T-helper 22 cell (primary cell): ENCODE measurements at places on chromosomes 4 and X.
A peak's percentile ranks its signal among the peaks of the same experiment; 100 is the strongest.

DNA sequence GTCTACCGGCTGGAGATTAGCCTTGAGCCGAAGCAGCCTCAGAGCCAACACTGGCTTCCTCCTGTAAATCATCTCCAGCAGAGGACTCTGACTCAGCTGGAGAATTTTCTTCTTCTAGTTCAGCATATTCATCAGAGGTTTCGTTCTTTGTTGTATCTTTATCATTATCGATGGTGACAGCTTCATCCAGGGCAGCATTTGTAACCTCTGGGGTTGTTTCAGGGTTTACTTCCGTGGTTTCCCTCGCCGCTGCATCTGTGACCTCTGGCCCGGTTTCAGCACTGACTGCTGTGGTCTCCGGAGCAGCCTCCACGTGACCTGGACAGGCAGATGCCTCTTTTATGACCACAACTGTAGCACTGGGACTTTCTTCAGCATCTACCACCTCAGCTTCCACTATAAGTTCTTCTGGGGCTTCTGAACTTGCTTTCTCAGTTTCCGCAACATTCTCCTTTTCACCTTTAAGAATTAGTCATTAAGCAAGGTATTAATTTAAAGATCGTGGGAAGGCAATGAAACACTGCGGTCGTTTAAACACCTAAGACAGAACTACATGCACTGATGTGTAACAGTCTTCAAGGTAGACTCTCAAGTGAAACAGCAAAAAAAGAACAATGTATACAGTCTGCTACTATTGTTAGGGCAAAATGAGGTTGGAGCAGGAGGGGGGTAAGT is 13.3 kb downstream of the MGARP start:
- DNase-seq = peak; percentile 65

DNA sequence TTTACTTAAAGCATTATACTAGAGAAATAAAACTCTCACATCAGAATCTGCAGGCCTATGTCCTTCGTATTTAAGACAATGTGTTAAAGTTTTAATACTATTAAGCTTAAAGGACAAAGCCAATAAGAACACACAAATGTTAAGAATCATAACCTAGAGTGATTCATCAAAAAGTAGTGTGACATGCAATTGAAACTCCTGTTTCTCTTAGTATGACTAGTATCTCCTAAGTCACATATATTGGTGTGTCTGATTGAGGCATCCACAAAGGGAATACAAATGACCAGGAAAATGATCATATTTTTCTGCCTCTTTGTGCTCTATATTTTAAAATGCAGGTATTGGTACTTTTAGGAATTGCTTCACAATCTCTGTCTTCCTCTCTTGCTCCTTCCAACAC is 23.8 kb downstream of the GPRASP3 start:
- no peak for DNase-seq

DNA sequence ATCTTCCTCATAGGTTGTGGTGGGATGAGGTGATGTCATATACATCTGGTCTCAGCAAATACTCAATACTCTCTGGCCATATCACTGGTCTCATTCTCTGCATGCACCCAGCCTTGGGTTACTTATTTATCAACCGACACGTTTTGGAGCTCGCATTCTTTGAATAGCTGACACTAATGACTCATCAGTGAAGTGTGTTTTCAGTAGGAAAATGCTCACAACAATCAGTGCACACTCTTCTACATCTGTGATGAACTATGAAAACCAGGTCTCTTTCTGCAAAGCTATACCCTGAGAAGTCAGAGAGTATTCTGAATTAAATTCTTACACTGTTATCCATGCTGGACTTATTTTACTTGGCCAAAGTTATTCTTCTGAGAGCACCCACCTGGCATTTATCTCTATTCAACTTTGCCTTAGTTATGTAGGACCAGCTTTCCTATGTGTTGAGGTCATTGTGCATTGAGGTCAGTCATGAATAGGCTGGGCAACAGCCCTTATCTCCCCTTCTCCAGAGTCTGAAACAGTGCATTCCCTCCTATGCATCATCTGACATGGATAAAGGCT is 58.7 kb upstream of the DHX15 start:
- DNase-seq = no peak

GRCh38 chr4:25172961-25173915 is 13.0 kb upstream of the SEPSECS start:
- DNase-seq = no peak

DNA sequence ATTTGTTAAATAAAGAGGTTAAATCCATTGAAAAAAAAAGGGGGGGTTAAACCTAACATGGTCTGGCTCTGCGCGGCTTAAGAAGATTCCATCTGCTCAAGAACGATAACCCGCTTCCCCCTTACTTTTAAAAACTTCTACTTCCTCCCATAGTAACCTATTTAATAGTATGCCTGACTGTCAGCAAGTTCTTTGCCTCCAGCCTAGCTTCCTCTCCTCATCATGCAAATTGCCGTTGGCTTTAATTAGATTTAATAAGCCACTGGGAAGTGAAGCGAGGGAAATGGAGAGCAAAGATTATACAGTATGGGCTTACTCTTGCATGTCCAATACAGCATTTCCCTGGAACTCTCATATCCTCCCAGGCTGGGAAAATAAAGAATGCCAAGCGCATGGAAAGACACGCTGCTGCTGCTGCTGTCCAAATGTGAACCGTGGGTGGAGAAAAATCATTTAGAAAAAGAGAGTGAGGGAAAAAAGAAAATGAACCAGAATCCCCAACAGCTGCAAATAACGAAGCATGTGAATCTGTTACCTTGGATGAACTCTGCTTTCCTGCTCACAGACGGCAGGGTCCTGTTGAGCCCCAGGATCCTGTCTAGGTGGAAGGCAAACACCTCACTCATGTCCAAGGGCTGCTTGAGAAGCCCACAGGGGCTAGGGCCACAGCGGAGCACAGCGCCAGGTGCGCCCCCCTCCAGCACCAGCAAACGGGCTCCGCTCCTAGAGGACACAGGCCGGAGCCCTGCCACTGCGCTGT is 2.7 kb downstream of the GASK1B start:
- no peak for DNase-seq

DNA sequence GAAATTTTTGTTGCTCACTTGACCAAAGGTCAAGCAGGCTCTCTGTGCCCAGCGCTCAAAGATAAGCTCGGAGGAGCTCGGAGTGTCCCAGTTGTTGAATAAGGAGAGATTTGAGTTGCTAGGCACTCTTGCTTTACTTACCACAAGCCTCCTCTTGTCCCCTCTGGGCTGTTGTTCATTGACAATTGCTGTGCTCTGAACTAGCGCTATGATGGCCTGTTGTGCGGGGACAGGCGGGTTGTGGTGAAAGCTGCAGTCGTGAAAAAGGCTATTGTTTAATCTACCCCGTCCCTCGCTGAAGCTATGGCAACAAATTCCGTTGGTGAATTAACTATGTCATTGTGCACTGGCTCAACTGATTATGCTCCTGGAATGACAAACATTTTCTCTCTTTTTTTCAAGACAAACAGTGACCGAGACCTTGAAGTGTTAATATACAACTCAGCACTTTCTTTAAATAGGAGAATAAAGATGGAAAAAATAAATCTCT is 21.0 kb upstream of the POLA1 start:
- DNase-seq = no peak

DNA sequence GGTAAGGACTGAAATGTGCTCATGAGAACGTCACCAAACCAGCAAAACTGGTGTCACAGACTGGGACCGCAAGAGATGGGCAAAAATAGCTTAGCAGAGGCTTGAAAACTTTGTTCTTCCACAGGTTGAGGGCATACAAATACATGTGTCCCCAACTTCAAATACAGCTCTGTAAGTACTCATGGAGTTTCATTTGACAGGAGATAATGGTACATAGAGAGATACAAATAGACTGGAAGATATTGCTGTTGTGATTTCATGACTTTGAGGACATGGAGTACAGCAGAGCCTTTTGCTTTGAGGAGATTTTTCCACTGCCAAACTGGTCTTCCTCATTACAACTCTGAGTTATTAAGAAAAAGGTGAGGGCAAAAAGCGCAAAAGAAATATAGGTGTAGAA is 70.7 kb downstream of the STX18 start:
- no peak for DNase-seq
